Renal pelvis (tissue), 12 donors: ENCODE measurements at places on chromosomes 2 and 18. TPM values are rescaled to one million over a fixed set of nuclear protein-coding genes. Genes with fewer than 3 reads are reported as not detected.

DNA sequence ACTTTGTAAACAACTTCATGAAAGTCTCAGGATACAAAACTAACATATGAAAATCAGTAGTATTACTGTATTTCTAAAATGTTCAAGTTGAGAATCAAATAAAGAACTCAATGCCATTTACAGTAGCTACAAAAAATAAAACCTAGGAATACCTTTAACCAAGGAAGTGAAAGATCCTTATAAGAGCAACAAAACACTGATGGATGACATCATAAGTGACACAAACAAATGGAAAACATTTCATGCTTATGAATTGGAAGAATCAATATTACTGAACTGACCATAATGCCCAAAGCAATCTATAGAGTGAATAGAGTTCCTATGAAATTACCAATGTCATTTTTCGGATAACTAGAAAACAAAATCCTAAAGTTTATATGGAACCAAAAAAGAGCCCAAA is 1038.1 kb downstream of the SUCLG1 start:
- no peak for DNase-seq

Gene SCLY
- 23.0 TPM for polyA plus RNA-seq

DNA sequence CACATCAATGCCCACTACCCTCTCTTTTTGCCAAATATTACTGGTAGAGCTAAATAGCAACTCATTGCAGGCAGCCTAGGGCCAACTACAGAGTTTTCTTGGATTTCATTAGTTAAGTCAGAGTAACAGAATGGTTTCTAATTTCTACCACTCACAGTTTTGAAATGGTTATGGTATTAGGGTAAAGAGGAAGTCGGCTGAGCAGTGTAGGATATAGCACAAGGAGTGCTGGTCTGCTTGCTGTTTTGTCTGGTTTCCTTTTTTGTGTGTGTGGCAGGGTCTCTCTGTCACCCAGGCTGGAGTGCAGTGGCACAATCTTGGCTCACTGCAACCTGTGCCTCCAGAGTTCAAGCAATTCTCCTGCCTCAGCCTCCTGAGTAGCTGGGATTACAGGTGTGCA is 289.2 kb upstream of the CCDC68 start:
- DNase-seq = no peak

DNA sequence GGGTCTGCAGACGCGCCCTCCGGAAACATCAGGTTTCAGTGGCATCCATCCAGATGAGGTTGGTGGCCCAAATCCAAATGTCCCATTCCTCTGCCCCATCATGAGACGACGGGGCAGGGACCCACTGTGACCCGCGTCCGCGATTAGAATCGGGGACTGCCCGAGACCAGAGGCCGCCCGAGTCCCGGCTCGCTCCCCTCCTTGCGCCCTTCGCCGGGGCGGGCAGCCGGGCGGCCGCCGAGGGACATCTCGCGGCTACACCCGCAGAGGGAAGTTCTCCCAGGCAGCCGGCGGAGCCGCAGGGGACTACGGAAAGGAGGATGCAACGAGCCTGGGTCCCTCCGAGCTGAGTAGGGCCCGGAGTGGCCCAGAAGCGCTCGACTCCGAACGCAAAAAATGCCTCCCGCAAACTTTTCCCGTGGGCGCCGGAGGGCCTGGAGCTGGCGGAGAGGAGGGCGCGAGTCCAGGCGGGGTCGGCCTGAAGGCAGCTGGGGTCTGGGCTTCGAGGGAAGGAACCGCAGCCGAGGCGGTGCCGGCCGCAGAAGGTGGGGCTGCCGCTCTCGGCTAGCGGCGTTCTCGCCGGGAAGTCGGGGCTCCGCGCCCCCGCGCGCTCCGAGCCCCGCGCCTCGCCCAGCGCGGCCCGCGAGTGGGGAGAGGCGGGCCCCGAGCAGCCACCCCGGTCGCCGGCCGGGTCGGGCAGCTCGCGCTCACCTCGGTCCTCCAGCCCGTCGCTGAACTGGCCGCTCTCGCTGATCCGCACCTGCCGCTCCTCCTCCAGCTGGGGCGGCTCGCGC is 580 bp downstream of the TMEM163 start:
- no peak for DNase-seq

GRCh38 chr2:103009871-103010270 is 248.0 kb downstream of the TMEM182 start:
- no peak for DNase-seq
